Putamen (tissue), 1 donor: ENCODE measurements at places on chromosomes 5 and 9.
A peak's percentile ranks its signal among the peaks of the same experiment; 100 is the strongest.

- no peak for DNase-seq
These were observed 68.9 kb downstream of the RASEF start for GRCh38 chr9:82993856-82994605.

GRCh38 chr9:127923771-127924170 is 6.8 kb downstream of the PIP5KL1 start:
- no peak for DNase-seq

DNA sequence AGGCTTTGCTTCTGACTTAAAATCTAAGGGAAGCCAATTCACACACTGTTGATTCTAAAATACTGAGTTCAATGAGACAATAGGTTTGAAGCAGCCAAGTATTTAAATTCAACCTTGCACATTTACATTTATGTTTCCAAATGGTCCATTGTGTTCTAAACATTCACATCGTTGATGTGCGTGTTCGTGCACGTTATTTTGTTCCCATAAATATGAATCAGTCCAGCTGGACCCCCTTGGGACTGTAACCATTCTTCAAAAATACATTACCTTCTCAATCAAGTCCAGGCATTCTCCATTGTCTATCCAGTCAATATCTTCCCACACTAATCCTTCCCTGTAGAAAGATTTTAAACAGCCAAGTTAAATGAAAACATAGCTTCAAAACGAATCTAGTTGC is 146.4 kb upstream of the RETREG1 start:
- DNase-seq: no peak

DNA sequence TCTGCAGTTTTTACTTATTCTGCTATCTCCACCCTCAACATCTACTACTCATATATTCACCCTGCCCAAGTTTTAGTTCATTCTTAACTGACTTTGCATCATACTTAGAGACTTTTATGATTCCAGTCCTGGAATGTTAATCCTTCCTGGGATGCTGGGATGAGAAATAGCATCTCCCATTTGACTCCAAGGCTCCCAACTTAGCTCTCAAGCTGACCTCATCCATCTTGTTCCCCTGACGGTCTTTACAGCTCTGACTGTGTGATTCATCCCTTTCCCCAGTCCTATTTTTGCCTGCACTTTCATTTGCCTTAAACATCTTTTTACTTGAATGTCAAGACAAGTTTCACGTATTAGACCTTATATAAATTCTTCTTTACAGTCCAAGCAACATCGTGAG is 297.8 kb downstream of the EPB41L4A start:
- DNase-seq: no peak

- DNase-seq: no peak
These were observed 73.7 kb upstream of the TNC start for GRCh38 chr9:115191667-115192066.

DNA sequence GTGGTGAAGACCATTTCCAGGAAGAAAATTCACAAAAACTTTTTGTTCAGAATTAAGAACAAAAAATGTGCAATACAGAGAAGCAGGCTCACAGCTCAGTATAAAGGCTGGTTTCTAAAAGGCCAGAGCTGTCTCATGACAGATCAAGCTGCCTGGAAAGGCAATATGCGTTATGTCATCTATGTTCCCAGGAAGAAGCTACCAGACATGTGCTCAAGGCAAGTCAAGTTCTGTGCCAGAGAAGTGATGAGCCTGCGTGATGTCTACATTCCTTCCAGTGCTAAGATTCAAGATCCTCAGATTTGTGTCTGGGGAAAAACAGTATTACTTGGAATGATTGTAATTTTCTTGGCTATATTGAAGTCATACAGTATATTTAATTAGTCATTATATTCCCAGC is 104.3 kb downstream of the PDE4D start:
- no peak for DNase-seq

GRCh38 chr9:123324767-123325183 is 31.2 kb upstream of the CRB2 start:
- no peak for DNase-seq

DNA sequence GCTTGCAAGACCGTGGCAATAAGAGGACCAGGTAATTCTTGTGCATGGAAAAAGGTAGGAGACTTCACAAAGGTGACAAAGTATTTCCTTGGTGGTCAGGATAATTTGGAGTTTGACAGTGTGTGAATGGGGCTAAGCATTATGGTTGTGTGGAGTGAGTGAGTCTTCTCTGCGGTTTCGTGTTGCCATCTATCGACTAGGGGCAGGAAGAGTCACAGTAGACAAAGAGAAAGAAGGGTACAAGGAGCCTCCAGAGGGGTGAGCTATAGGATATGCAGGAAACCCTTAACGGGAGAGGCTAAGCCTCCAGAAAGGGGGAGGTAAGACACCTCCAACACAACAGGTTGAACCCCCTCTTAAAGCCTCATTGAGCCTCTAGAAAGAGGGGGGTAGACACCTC is 64.0 kb upstream of the RANBP6 start:
- DNase-seq: no peak

DNA sequence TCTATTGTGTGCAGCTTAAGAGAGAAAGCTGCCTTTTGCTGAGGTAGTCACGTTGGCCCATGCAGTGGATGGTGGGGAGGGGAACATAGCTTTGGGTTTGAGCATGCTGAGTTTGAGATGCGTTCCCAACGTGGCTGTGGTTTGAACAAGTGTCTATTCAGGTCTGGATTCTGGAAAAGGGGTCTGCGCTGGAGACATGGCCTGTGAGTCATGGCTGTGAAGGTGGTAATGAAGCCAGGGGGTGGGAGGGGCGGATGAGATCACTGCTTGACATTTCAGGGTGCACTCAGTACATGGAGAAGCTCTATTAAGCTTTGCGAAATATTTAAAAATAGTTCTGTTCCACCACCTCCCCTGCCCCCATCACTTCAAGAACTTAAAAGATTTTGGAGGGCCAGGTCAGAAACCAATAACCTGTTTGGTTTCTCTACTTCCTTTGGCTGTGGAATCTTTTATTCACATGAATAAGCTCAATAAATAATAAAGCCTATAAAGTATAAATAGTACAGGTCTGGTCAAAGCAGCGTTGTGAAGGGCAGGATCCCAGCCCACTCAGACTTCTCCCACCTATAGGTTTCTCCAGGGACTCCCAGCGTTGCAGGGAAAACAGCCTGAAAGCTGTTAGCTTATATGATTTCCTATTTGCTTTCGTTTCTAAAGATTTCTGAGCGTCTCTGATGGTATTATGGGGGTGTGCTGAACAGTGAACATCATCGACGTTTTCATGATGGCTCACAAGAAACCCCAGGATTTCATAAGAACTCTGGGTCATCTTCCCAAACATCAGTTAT is 189.9 kb downstream of the NSG2 start:
- peak; percentile 84 for DNase-seq

GRCh38 chr9:94511134-94511954 is 43.5 kb upstream of the PCAT7 start:
- DNase-seq: no peak

DNA sequence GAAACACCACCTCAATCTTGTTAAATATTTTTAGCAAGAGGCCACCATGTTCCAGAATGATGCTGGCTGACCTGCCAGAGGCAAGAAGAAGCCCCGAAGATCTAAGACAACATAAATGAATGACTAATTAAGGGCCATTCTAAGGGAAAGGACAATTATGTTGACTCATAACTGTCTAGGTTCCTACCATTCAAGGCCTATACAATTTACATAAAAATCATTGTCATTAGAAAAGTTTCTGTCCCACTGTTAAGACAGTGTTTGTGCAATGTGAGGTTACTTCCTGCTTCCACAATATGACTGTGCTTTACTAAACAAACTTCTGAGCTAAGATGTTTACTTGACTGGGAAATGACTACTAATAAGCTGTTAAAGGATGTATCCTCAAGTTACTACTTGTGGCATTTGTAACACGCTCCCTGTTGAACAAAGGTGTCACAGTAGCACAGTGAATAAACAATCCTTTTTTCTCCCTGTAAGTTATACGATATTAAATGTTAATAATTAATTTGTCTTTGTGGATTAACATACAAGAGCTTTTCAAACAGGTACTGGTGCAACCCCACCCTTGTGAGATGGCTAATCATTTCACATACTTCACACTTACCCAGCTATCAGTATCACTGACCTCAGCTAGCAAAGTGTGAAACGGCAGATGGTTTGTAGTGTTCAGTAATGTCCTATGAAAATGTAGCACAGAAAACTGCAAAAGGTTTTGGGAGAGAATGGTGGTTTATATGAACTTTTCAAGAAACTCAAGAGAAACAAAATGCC is 195.8 kb downstream of the EFNA5 start:
- no peak for DNase-seq

DNA sequence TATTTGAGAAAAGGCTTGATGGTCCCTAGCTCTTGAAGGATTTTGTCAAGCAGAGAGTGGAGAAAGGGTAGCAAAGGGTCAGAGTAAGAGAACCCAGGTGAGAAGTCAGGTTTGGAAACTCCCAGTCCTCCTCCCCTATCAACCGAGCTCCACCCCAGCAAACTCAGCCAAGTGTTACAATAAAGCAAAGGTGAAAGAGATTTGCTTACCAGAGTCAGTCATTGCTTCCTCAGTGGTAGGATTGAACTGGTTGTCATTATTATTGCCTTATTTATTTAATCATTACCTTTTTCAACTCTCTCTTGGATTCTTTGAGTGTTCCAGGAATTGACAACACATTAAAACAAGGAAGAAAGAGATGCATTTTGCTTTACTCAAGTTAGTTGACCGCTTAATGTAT is 80.5 kb downstream of the RFK start:
- DNase-seq: no peak

- DNase-seq: peak; percentile 83
These were observed 47.3 kb upstream of the PHYKPL start for GRCh38 chr5:178279723-178280438.

GRCh38 chr9:34406219-34406618 is 29.5 kb upstream of the MYORG start:
- no peak for DNase-seq
